ENCODE measurements at places on chromosomes 13 and 19. TPM values are rescaled to one million over a fixed set of nuclear protein-coding genes. Genes with fewer than 3 reads are reported as not detected.
A peak's percentile ranks its signal among the peaks of the same experiment; 100 is the strongest.

DNA sequence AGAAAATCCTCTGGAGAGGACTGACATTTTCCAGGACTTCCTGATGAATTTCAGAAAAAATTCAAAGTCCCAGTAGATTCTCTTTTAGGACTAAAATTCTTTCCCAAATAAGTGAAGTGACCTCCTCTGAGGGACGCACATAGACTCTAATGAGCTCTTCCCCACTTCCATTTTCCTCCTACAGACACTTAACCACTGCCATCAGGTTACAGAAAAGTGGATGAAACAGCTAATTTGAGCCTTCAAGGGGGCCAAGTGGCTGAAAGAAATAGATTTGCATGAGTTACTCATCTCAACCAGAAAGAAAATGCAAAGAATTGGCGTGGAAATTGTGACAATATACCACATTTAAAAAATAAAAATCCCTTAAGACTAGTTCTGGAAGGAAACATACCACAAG is 185.3 kb upstream of the EDNRB start:
- DNase-seq = no peak

DNA sequence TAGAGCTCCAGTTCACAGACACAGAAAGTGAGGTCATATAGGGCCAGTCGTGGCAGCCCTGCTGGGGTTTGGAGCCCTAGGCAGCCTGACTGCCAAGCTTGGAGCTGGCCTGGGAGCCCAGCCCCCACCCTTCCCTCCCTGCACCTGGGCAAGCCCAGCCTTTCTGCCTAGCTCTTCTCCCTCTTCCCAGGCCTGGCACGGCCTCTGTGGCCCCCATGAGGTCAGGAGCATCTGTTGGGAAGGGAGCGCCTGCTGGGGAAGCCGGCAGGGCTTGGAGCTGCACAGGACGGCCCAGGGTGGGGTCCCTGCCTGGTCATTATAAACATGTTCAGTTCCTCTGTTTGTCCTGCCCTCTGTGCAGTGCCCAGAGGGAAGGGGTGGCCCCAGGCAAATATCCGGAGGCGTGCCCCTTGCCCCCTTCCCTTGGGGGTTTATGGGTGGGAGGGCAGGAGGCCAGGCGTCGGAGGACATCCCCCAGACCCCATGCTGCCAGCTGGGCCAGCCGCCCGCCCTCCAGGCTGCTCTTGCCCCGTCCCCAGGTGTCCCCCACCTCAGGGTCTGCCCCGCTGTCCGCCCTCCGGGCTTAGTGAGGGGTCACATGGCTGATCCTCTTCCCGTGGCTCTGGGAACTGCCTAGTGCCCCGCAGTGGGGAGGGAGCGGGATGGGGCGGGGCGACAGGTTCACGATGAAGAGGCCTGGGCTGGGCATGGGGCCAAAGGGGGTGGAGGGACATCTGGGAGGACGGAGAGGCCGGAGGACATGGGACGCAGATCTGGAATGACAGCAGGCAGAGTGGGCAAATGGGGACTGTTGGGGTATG is 30.0 kb upstream of the NCCRP1 start:
- DNase-seq = peak; percentile 81

Gene STK11
- polyA plus RNA-seq = 30.3 TPM

Gene N4BP2L1
- 16.4 TPM for polyA plus RNA-seq

Gene HIF3A
- polyA plus RNA-seq = 7.9 TPM

GRCh38 chr19:31339411-31339810 is 9.8 kb downstream of the TSHZ3 start:
- DNase-seq = no peak

DNA sequence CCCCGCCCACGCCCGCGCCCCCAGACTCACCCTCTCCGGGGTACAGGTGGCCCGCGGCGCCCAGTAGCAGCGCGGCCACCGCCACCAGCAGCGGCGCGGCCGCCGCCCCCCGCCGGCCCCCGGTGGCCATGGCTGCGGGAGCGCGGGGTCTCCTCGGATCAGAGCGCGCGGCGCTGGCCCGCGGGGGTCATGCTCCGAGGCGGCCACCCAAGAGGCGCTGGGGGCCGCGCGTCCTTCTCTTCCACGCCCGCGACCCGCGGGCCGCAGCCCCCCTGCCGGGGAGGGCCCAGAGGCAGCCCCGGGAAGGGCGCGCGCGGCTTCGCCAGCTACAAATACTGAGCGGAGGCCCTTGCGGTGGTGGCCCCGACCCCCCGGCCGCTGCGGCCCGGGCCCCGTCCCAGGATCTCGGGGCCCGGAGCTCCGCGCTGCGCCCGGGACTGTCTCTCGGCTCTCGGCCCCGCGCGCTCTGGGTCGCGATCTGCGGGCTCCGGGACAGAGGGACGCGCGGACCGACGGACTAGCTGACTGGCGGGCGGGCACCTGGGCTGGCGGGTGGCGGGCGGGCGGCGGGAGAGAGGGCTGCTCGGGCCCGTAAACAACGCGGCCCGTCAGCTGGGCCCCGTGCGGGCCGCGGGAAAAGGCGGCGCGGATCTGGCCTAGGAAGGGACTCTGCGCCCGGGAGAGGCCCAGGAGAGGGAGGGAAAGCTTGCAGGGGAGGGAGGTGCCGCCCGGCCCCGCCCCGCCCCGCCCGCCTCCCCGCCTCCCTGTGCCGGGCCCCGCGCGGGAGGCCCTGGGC is at the start of gene INSR:
Gene INSR, minus strand, starts transcription at position 653 of the 796 bp plus-strand sequence. Its CDS starts 523 bp downstream, at position 130.
- DNase-seq = peak; percentile 94

DNA sequence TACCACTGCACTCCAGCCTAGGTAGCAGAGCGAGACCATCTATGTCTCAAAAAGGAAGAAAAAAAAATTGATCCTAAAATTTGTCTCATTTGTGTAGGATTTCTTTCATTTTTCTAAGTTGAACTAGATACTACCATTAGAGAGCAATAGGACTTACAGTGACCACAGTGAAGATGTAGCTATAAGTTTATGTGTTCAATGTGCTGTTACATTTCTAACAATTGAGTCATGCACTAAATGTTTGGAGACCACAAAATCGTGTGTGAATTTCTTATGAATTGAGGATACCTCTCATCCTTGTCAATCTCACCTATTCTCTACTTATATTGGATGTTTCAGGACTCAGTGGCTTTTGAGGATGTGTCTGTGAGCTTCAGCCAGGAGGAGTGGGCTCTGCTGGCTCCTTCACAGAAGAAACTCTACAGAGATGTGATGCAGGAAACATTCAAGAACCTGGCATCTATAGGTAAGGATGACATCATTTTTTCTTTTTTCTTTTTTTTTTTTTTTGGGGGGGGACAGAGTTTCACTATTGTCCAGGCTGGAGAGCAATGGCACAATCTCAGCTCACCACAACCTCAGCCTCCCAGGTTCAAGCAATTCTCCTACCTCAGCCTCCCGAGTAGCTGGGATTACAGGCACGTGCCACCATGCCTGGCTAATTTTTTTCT is 12.8 kb downstream of the ZNF791 start:
- no peak for DNase-seq

DNA sequence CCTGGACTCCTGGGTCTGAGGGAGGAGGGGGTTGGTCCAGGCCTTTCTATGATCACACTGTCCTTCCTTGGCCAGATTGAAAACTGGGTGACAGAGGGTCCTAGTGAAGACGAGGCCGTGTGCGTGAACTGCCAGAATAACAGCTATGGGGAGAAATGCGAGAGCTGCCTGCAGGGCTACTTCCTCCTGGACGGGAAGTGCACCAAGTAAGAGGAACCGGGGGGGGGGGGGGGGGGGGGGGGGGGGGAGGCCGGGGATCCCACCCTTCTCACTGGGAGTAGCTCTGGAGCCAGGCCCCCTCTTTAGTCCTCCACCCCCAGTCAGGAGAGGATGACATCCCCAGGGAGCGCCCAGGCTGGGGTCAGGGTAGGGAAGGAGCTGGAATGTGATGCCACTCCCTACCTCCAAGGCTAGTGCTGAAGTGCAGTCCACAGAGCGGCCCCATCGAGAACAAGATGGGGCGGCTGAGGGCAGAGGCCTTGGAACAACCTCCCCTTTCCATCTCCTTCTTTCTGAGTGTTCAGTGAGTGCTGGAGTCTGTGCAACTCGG is 19.4 kb downstream of the CNFN start:
- DNase-seq = no peak

GRCh38 chr13:94292323-94292640 is 187.2 kb downstream of the DCT start:
- no peak for DNase-seq

DNA sequence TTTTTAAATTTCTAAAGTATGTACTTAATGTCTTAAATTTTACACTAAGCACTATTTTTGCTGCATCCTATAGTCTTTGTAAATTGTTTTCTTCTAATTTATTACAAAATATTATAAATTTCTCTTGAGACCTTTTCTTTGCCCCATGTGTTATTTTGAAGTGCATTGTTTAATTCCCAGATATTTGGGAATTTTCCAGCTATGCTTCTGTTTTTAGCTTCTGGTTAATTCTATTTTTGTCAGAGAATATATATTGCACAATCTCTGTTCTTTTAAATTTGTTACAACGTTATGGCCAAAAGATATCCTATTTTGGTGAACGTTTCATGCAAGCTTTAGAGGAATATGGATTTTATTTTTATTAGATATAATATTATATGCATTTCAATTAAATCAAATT is 917.4 kb upstream of the MIR17HG start:
- DNase-seq = no peak

- no peak for DNase-seq
Measured at GRCh38 chr19:28705008-28705407, 507.9 kb downstream of the UQCRFS1 start.

DNA sequence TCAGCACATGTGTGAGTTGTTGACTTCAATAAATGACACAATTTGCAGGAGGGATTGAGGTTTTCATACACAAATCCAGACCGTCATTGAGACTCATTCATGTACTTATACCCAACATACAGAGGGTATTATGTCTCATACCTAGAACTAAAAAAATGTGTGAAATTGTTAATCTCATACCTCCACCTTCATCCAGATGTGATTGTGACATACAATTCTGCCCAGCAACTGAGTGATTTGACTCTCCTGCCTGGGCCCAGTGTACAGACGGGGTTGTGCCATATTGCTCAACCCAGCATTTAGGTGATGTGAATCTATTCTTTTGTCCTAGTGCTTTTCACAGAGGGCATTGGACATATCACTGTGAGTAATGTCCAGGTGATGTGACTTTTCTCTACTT is 12.6 kb upstream of the ZNF681 start:
- no peak for DNase-seq

- no peak for DNase-seq
Measured at GRCh38 chr13:51479199-51479523, 26.3 kb upstream of the INTS6 start.

DNA sequence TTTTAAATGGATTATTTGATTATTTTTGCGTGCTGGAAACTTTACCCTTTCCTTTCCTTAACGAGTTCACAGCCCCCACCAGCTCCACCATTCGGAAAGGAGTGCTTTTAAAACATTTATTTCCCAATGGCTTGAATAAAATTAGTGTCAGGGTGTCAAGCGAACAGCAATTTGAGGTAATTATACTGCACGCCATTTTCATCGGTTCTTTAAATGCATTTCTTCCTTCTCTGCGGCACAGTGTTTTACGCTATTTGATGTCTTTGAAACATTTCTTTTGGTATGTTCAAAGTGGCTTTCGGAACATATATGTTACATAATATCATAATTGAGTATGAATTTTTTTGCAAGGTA is 309 bp upstream of the SLITRK1 start:
- no peak for DNase-seq

Gene RPL21
- 257 TPM for polyA plus RNA-seq

DNA sequence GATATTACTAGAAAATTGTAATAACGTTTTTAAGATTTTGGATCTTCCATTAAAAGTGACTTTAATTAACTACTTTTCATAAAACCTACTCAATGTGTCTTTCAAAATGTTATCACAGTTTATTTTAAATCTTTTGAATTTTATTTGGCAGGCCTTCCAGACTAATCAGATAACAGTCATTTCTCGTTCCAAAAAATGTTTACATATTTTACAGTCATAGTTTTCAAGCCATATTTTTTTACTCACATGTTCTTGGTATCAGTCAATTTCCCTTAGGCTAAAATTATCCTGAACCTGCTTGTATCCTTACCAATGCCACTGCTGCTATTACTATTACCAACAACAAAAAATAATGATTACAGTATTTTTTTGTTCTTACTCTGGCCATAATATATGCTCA is 1783.5 kb downstream of the SLITRK5 start:
- DNase-seq = no peak

GRCh38 chr13:80783926-80784565 is 443.1 kb upstream of the SPRY2 start:
- no peak for DNase-seq

Gene ZNF99
- polyA plus RNA-seq = not detected

DNA sequence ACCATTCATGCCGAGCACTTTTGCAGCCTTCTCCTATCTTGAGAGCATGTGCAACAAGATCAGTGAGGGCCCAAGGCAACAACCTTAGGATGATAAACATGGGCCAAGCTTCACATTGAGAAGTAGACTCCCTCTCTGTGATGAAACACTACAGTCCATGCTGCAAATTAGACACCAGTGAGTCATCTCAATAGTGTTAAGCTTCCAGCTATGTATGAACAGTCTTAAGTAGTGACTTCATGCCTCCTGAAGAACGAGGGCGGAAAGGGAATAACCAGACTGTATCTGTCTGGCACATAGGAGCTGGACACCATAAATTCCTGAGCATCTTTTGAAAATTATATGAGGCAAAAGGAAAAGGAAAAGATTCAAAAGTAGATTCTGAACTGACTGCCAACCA is 309.9 kb upstream of the SLITRK1 start:
- no peak for DNase-seq

DNA sequence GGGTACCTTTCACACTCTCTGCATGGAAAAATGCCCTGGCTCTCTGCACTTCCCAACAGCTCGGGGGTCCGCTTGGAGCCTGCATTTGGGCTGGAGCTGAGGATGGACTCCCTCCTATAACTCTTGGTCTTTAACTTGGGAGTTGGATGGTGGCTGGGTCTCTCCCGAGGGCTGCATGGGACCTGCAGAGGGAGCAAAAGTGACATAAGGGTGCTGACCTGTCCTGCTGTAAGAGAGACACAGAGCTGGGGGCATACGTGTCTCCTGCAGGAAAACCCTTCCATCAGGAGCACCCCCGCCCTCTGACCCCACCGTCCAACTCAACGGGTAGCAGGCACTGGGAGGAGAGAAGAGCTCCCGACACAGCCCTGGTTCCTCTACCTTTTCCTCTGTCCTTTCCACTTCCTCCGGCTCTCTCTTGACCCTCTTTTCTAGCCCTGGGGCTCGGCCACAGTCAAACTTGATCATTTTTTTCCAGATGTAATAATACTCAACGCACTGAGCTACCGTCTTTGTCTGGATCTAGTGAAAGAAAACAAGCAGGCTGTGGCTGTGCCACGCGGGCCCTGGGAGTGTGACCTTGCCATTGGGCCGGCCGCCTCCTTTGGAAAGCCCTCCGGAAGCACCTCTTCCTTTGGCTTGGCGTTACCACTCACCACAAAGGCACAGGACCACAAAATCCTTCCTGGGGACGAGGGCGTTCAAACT is 6.8 kb upstream of the NAPA start:
- DNase-seq = no peak

GRCh38 chr19:15769586-15769985 is 17.9 kb upstream of the OR10H5 start:
- no peak for DNase-seq

DNA sequence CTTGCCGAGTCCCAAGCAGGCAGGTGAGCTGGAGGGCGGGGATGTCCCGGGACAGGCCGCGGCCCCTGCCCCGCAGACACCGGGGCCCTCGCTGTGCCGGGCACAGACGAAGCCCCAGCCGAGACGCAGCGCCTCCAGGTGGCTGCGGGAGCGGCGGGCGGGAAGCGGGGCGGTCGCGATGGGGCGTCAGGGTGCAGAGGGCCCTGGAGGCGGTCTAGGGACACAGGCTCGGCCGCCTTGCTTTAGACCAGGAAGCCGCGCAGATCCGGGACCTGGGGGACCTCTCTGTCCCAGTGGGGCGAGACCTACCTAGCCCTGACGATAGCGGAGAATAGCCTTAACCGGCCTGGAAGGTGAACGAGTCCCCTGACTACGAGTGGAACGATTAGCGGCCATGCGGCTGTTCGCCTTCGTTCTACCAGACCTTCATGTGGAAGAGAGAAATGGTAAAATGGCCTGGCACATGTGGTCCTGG is 4.2 kb upstream of the ZNF564 start:
- no peak for DNase-seq

Gene EDDM13
- not detected for polyA plus RNA-seq
